ENCODE measurements at places on chromosomes 4 and X.

DNA sequence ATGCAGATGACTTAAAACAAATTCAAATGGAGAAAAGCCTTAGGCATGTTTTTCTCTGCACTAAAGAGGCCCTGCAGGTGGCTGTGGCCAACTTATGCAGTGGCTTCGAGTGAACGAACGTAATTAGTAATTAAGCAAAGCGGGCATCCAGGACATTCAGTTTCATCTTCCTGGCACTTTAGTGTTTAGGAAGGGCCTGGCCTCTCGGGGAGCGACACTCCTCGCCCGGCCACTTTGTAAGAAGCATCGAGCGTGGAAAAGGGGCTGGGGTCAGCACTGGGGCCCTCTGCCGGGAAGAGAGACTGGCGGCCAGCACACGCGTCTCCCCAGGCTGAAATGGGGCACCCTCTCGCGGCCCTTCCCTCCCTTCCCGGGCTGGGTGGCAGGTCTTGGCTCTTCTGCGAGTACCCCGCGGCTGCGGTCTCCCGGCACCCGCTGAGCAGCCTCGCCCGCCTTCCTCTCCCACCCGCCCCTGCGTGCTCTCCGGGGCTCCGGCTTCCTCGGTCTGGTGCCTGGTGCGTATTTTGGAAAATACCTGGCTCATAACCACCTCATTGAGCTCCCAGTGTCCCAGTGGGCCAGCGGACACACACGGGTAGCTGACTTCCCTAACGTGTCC is 677 bp upstream of the CYP4V2 start:
- DNase-seq: no peak

- no peak for DNase-seq
Observed at GRCh38 chrX:106932960-106933537, 12.8 kb downstream of the CLDN2 start.

DNA sequence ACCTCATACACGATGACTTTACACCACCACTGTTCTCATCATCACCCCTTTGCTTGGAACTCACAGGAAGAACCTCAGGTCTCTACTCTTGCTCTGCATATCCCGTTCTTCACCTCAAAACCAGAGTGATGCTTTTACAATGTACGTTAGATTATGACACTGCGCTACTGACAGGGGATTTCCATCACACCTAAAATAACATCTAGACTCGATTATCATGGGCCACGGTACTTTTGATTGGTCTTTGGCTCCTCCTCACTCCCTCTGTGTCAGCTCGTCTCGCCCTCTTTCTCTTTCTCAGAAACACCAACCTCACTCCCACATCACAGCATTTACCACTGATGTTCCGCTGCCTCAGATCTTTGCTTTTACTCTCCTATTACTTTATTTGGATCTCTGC is 172.4 kb downstream of the TLL1 start:
- no peak for DNase-seq

DNA sequence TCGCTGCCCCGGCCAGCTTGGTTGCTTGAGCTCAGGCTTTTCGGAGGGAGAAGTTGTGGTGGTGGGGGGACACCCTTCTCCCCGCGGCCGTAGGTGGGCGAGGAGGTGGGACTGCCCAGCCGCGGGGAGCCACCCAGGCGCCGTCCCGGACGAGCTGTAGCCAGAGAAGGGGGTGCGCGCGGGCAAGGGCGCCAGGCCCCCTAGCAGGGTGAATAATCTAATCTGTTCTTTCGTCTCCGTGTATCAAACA is 3.1 kb downstream of the MID1IP1 start:
- DNase-seq: no peak

GRCh38 chrX:24487571-24487970 is 22.5 kb downstream of the PDK3 start:
- no peak for DNase-seq

- no peak for DNase-seq
Observed at GRCh38 chrX:1308476-1308875, 28.1 kb upstream of the IL3RA start.

- DNase-seq: no peak
Observed at GRCh38 chr4:165656829-165657490, 216.1 kb upstream of the TLL1 start.

GRCh38 chr4:33340168-33340567 is 2620.0 kb downstream of the PCDH7 start:
- no peak for DNase-seq

DNA sequence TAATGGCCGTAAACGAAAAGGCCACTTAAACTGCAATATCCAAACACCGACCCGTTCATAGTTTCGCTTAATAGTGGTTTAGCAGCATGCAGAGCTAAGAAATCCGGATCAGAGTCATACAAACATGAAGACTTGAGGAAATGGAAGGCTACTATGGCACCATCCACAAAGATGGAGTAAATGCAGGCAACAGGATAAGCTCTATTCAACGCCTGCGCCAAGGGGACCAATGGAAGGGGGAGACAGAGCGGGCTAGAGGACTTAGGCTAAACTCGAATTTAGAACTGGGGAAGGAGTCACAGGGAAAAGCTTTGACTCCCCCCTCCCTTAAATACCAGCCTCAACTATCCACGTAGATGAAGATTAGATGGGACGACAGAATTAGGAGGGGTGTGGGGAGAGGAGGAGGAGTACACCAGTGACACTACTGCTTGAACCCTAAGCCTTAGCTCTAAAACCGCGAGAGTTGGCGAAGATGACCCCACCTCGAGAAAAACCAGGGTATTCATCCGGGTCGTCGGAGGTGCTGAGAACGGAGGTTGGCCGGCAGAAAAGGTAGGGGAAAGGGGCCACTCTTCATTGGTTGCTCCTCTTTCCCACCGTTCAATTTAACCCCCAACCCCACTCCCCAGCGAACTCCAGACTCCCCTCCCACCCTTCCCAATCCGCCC is 3.5 kb downstream of the HUWE1 start:
- DNase-seq: no peak

- peak; percentile 64 for DNase-seq
Observed at GRCh38 chrX:40099055-40099958, 1.5 kb upstream of the BCOR start.

DNA sequence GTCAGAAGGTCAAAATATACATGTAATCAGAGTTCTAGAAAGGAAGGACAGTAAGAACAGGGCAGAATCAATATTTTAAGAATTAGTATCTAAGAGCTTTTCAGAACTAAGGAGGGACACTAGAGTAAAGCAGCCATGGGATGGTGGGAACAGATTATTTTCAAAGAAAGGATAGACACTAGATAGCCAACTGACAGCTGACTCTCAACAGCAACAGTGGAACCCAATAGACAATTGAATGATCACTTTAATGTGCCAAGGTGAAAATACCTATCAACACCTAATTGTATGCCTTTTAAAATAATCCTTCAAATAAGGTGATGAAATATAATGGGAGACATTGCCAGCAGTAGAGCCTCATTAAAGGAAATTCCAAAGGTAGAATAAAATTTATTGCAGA is 26.5 kb upstream of the CCDC160 start:
- DNase-seq: no peak

GRCh38 chr4:1265351-1265750 is 16.4 kb upstream of the CTBP1 start:
- no peak for DNase-seq

All from ecto neural progenitor cell (in vitro differentiated cells).